ENCODE measurements at places on chromosomes 12 and 14.

DNA sequence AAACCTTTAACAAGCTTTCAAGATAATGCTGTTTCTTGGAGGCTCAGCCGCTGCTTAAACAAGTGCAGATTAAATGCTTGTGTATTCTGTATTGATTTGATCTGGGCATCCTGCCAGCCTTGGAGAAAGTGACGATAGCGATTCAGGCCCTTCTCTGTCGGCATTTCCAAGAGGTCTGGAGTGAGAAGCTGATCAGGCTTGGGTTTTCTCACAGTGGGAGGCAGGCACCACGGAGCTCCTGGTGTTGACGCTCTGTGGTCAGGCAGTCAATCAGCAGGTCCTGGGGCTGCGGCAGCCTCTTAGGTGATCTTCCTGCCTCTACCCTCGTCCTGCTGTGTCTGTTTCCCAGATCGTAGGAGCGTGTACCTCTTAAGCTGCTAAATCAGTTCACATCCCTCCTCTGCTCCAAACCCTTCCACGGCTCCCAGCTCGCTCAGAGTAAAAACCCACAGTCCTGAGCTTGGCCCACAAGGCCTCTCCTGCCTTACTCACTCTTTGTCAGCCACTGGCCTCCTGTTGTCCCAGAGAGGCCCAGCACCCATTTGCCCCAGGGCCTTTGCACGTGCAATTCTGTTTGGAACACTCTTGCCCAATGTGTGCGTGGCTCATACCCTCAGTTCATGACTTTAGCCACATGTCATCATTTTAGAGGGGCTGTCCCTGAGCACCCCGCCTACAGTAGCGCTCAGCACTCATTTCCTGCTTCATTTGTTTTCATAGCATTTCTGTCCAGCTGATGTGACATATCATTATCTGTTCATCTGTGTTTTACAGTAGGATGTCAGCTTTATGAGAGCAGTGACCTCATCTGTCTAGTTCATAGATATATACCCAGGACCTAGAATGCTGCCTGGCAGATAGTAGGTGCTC is 155.4 kb downstream of the AACS start:
- peak; percentile 23 for DNase-seq
- H3K36me3 ChIP-seq: no peaks in the 10 kb centered on the region
- H3K27me3 ChIP-seq: peaks cover 17% of the 10 kb centered on the region
- H3K4me1 ChIP-seq: no peaks in the 10 kb centered on the region
- H3K27ac ChIP-seq: no peak overlapping the region

DNA sequence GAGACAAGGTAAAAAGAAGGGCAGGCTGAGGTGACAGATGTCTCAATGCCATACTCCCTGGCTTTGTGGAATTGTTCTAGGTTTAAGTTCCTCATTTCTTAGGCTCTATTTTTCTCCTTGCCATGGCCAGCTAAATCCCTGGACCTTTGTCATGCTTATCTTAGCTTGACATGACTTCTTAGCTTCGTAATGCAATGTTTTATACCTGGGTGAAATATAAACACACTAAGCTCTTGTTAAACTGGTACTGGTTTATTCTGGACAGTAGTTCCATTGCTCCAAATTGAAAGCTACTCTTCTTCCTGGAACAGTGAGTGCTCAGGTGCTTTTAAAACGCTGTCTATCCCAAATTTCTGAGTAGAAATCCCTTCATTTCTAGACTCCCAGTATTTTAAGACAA is 17.4 kb upstream of the ARHGAP5 start:
- no peaks in the 10 kb centered on the region for H3K4me1 ChIP-seq
- DNase-seq: no peak

DNA sequence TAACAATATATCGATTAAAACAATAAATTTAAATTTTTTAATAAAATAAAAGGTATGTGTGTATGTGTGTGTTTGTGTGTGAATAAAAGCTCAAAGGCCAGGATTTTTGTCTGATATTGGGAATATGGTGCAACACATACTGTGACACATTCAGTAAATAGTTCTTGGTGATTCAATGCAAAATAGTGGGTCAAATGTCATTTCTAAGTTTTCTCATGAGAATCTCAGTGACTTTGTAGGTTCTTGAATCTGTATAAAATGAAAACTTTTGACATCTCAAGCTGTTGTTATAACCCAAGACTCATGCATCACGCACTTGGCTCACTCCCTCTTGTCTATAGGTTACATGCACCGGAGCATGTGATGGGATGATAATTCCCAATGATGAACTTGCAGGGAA is 16.2 kb upstream of the MED6 start:
- no peak overlapping the region for H3K4me3 ChIP-seq
- no peaks in the 10 kb centered on the region for H3K36me3 ChIP-seq
- H3K27me3 ChIP-seq: no peaks in the 10 kb centered on the region
- no peak for DNase-seq

GRCh38 chr12:106790020-106790419 is 15.5 kb downstream of the RIC8B start:
- peaks cover 49% of the 10 kb centered on the region for H3K36me3 ChIP-seq
- H3K4me3 ChIP-seq: no peak overlapping the region
- no peaks in the 10 kb centered on the region for H3K27me3 ChIP-seq
- H3K4me1 ChIP-seq: no peaks in the 10 kb centered on the region
- no peak overlapping the region for H3K27ac ChIP-seq

GRCh38 chr12:28189784-28190320 is 404 bp upstream of the CCDC91 start:
- peak overlapping the region; percentile 99 for H3K27ac ChIP-seq
- peak; percentile 22 for DNase-seq
- H3K4me3 ChIP-seq: peak overlapping the region; percentile 89

- peaks cover 20% of the 10 kb centered on the region for H3K36me3 ChIP-seq
- peaks cover 29% of the 10 kb centered on the region for H3K4me1 ChIP-seq
- H3K4me3 ChIP-seq: peak overlapping the region; percentile 87
- H3K27ac ChIP-seq: peak overlapping the region; percentile 40
- H3K27me3 ChIP-seq: no peaks in the 10 kb centered on the region
Measured at GRCh38 chr14:49686425-49686824, 1.6 kb downstream of the POLE2 start.

- H3K4me1 ChIP-seq: no peaks in the 10 kb centered on the region
- H3K27me3 ChIP-seq: no peaks in the 10 kb centered on the region
- no peak overlapping the region for H3K4me3 ChIP-seq
- no peak for DNase-seq
- no peak overlapping the region for H3K27ac ChIP-seq
- no peaks in the 10 kb centered on the region for H3K36me3 ChIP-seq
Measured at GRCh38 chr12:18882690-18883089, 144.8 kb downstream of the CAPZA3 start.

- H3K36me3 ChIP-seq: no peaks in the 10 kb centered on the region
- DNase-seq: no peak
- peaks cover 8% of the 10 kb centered on the region for H3K27me3 ChIP-seq
- H3K27ac ChIP-seq: no peak overlapping the region
Measured at GRCh38 chr12:3542911-3543310, 51.9 kb downstream of the PRMT8 start.

- peaks cover 79% of the 10 kb centered on the region for H3K27me3 ChIP-seq
- H3K27ac ChIP-seq: no peak overlapping the region
- no peak overlapping the region for H3K4me3 ChIP-seq
- no peaks in the 10 kb centered on the region for H3K36me3 ChIP-seq
Measured at GRCh38 chr12:27973487-27973890, 956 bp upstream of the PTHLH start.

GRCh38 chr12:94326727-94327126 is 132.9 kb downstream of the CEP83 start:
- H3K4me1 ChIP-seq: peaks cover 19% of the 10 kb centered on the region
- peaks cover 72% of the 10 kb centered on the region for H3K36me3 ChIP-seq
- H3K4me3 ChIP-seq: no peak overlapping the region
- no peaks in the 10 kb centered on the region for H3K27me3 ChIP-seq

GRCh38 chr14:103684471-103684870 is 30.8 kb downstream of the XRCC3 start:
- no peak overlapping the region for H3K27ac ChIP-seq
- peaks cover 2% of the 10 kb centered on the region for H3K4me1 ChIP-seq
- no peak for DNase-seq
- peaks cover 33% of the 10 kb centered on the region for H3K36me3 ChIP-seq
- no peak overlapping the region for H3K4me3 ChIP-seq

GRCh38 chr12:48021485-48022179 is 17.4 kb upstream of the COL2A1 start:
- H3K4me1 ChIP-seq: no peaks in the 10 kb centered on the region
- no peaks in the 10 kb centered on the region for H3K36me3 ChIP-seq
- DNase-seq: no peak
- H3K27me3 ChIP-seq: peaks cover 11% of the 10 kb centered on the region
- no peak overlapping the region for H3K27ac ChIP-seq
- no peak overlapping the region for H3K4me3 ChIP-seq

DNA sequence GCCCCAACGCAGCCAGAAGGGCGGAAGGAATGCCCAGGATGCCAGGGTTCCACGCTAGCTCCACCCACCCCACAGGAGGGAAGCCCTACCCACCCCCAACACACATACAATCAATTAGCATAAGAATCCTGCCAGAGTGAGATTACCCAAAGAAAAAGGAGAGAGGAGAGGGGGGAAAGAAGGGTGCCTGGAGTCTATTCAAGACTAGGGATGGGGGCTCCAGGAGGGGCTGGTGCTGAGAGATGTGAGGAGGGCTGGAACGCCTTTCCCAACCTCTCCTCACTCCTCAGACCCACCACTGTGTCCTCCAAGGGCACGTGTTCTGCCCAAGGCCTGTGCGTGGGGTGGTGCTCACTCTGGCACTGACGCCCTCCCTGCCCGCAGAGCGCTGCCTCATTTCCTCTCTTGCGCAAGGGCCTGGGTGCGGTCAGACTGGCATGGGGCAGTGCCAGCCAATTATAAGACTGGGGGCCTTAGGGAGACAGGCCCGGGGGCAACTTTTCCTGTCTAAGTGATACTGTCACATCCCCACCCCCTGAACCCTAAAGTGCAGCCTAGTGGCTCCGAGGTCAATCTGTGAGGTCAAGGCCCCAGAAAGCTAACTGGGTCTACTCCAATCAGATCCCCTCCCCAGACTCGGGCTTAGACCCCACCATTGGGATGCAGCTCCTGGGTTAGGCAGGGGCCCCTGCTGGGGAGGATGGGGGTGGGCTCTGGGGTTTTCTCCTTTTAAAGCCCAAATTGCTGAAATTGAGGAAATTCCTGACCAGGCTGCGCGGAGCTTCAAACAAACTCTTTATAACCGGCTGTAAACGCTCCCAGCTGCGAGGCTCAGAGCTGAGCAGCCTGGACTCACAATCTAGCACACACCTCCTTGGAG is 10.2 kb upstream of the ITGB7 start:
- peaks cover 13% of the 10 kb centered on the region for H3K36me3 ChIP-seq
- no peaks in the 10 kb centered on the region for H3K27me3 ChIP-seq
- peak overlapping the region; percentile 83 for H3K4me3 ChIP-seq
- H3K4me1 ChIP-seq: peaks cover 62% of the 10 kb centered on the region

DNA sequence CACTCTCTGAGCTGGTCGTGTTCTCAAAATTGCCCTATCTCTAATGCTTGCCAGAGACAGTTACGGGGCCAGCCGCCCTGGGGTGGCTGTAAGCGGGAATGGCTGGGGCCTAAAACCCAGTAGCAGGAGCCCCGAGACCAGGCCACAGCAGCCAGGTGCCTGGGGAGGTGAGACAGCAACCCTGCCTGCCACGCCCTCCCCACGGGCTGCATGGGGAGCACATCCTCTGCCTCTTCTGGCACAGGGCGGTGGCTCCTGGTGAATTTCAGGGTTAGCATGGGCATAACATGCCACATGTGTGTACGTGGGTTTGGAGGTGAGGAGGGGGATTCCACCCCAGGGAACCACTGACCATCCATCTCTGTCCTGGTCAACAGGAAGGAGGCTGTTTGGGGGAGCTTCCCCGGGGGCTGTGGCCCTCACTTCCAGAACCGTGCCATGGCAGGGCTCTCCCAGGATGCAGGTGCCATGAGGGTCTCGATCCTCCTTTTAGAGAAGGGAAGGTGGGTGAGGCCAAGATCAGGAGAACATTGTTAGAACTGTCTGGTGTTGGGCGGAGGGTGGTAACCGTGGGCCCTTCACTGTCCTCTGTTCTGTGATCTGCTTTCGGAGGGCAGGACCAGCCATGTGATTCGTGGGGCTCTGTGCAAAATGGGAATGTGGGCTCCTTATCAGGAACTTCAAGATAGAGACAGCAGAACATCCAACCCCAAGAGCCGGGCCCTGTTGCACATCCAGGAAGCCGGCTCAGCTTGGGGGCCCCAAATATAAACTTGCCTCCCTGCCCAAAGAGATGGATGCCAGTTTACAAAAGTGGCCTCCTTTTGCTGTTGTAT is 312.2 kb upstream of the DIO3 start:
- no peak overlapping the region for H3K27ac ChIP-seq
- no peak overlapping the region for H3K4me3 ChIP-seq
- no peaks in the 10 kb centered on the region for H3K36me3 ChIP-seq
- peaks cover 4% of the 10 kb centered on the region for H3K27me3 ChIP-seq

DNA sequence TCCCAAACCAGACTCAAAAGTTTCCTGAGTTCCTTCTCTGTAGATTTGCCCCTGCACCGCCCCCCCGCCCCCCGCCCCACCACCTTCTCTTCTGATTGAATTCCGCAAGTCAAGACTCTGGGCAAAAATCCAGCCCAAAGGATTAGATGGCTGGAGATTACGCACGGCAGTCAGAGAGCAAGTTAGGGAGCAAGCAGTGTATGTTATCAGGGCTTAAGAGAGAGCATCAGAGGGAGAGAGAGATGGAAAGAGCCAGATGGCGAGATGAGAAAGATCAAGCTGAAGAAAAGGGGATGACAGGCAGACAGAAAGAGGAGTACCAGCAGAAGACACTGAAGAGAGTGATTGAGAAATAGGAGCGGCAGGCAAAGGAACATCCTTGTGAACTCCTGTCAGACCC is 13.9 kb upstream of the ANKRD33 start:
- no peaks in the 10 kb centered on the region for H3K36me3 ChIP-seq
- no peak overlapping the region for H3K27ac ChIP-seq
- H3K4me3 ChIP-seq: no peak overlapping the region
- DNase-seq: no peak

DNA sequence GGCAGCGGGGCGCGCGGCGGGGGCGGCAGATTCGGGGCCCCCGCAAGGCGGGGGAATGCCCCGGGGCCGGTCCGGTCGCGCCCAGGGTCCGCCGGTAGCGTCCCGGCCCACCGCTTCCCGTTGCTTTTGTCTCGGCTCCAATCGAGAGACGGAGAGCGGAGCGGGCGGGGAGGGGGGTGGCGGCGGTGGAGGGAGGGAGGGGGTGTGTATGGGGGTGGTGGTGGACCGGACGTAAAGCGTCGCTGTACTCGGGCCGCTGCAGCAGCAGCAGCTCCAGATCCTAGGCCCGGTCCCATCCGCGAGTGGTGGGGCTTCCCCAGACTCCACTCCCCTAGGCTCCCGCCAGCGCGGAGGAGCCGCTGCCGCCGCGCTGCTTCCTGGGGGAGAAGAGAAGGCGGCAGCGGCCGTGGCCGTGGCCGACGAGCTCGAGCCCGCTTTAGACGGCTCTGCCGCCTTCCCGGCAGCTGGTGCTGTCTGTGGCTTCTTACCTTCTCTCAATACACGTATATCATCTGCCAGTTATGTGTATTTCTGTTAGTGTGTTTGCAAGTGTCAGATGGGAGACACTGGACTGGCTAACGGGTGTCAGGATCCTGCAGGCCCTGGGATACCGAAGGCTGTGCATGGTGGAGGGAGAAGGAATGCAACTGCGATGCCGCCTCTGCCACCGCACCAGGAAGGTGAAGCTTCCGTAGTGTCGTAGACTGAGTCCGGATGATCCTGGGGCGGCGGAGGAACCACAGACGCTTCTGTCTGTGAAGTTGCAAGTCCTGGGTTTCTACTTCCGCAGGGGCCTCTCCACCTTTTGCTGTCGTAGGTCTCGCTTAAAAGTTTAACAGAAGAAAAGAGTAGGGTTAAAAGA is 508 bp downstream of the CNOT2 start:
- peak overlapping the region; percentile 94 for H3K4me3 ChIP-seq
- H3K36me3 ChIP-seq: peaks cover 52% of the 10 kb centered on the region
- peak; percentile 84 for DNase-seq
- peaks cover 66% of the 10 kb centered on the region for H3K4me1 ChIP-seq
- no peaks in the 10 kb centered on the region for H3K27me3 ChIP-seq
